Uterus (tissue), 4 donors: ENCODE measurements at places on chromosomes 5 and 9. TPM values are rescaled to one million over a fixed set of nuclear protein-coding genes. Genes with fewer than 3 reads are reported as not detected.

- DNase-seq = no peak
- H3K4me1 ChIP-seq = no peaks in the 10 kb centered on the region
- no peaks in the 10 kb centered on the region for H3K27me3 ChIP-seq
- H3K27ac ChIP-seq = no peak overlapping the region
- no peaks in the 10 kb centered on the region for H3K36me3 ChIP-seq
- no peak overlapping the region for H3K4me3 ChIP-seq
Measured at GRCh38 chr9:121447321-121447834, 52.3 kb downstream of the GGTA1 start.

- H3K27ac ChIP-seq = no peak overlapping the region
- no peaks in the 10 kb centered on the region for H3K36me3 ChIP-seq
- no peak for DNase-seq
- H3K4me1 ChIP-seq = no peaks in the 10 kb centered on the region
Measured at GRCh38 chr9:101625876-101626275, 31.1 kb upstream of the PPP3R2 start.

DNA sequence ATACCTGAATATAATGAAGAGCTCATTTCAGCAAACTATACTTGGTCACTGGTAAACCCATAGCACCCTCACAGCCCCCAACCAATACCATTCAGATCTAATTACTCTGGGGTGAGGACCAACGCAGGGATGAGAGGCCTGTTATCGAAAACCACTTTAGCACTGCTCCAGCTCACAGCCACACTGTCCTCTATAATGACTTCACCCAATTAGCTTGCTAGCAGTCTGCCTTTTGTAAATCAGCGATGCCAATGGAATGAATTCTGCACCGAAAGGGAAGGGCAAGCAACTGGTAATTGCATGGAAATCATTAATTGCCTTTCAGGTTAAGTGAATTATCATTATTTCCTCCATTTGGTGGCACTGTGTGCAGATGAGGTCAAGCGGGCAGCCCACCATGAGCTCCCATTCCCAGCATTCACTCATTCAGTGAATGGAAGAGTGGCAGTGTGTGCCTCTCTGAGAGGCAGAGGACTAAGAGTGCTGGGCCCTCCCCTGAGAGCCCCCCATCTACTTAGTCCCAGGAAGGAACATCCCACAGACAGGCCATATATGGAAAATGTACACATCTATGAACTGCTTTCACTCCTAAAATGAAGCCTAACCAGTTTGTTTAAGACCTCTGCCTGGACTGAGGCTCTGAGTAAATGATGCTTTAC, 262.1 kb downstream of the SPOCK1 start:
- H3K27me3 ChIP-seq = no peaks in the 10 kb centered on the region
- no peak overlapping the region for H3K27ac ChIP-seq
- no peak overlapping the region for H3K4me3 ChIP-seq
- no peaks in the 10 kb centered on the region for H3K36me3 ChIP-seq

DNA sequence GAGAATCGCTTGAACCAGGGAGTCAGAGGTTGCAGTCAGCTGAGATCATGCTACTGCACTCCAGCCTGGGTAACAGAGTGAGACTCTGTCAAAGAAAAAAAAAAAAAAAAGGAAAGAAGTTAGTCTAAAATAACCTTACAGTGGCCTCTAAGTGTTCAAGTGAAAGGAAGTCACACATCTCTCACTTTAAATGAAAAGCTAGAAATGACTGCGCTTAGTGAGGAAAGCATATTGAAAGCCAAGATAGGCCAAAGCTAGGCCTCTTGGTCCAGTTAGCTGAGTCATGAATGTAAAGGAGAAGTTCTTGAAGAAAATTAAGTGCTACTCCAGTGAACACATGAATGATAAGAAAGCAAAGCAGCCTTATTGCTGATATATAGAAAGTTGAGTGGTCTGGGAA, 38.1 kb downstream of the ITGA1 start:
- H3K4me1 ChIP-seq = peaks cover 5% of the 10 kb centered on the region
- DNase-seq = no peak
- peak overlapping the region; percentile 20 for H3K27ac ChIP-seq
- H3K27me3 ChIP-seq = no peaks in the 10 kb centered on the region
- no peaks in the 10 kb centered on the region for H3K36me3 ChIP-seq
- no peak overlapping the region for H3K4me3 ChIP-seq

- H3K27ac ChIP-seq = no peak overlapping the region
- no peak overlapping the region for H3K4me3 ChIP-seq
- DNase-seq = no peak
- H3K27me3 ChIP-seq = no peaks in the 10 kb centered on the region
- H3K36me3 ChIP-seq = no peaks in the 10 kb centered on the region
Measured at GRCh38 chr5:159128070-159128541, 28.4 kb upstream of the EBF1 start.

PCDHB10 gene
- 3.2 TPM for total RNA-seq

OTULINL gene
- total RNA-seq = 16.1 TPM

TLE1 gene
- 124 TPM for total RNA-seq

IL13 gene
- total RNA-seq = not detected
